HFF-Myc (cell line): ENCODE measurements at places on chromosomes 4 and X.

DNA sequence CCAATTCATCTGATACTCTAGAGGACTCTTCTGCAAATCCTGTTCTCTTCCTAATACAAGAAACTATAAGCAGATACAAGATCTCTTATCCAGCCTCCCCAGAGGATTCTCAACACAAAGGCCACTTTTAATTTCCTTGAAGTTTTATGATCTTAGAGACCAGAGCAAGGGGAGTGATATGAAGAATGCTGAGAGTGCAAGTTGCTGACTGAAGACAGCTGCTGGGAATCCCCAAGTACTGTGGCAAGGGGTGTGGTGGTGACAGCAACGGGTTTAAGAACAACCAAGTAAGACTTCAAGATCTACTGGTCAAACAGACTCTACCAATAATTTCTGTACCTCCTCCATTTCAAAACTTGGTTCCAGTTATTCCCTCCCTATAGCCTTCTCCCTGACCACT lies 7.0 kb downstream of the AMMECR1 start:
- no peak for DNase-seq

DNA sequence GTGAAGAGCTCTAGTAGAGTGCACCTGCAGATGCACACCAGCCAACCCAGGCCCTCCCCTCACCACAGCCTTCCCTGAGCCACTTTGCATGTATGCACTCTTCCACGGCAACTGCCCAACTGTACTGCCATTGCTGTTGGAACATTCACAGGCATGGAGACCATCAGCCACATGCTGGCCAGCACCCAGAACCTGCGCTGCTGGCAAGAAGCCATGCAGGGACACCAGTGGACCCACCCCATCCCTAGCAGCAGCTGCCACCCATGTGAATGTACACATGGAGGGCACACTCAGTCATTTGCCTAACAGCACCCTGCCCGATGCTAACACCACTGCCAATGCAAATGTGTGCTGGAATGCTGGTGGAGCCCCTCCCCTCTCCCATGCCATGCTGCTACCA lies 35.6 kb downstream of the FAM47B start:
- no peak for DNase-seq

GRCh38 chr4:138049355-138049754 lies 192.8 kb downstream of the SLC7A11 start:
- DNase-seq, result no peak

- no peak for DNase-seq
These were observed 21.5 kb downstream of the FAM9C start for GRCh38 chrX:13022926-13023325.

GRCh38 chr4:168374772-168375523 lies 56.4 kb upstream of the DDX60 start:
- DNase-seq, result no peak

GRCh38 chr4:42605264-42605663 lies 51.6 kb downstream of the ATP8A1 start:
- DNase-seq, result no peak
